Activated CD4-positive, alpha-beta T cell treated with anti-CD3 and anti-CD28 coated beads for 4 hours (primary cell): ENCODE measurements at places on chromosomes 1 and 21.

- no peak for DNase-seq
These were observed 2.7 kb downstream of the SERPINC1 start for GRCh38 chr1:173914366-173914871.

GRCh38 chr21:15423676-15424445 lies 305.9 kb upstream of the USP25 start:
- no peak for DNase-seq

GRCh38 chr1:242828199-242828598 lies 303.7 kb upstream of the PLD5 start:
- DNase-seq: no peak

DNA sequence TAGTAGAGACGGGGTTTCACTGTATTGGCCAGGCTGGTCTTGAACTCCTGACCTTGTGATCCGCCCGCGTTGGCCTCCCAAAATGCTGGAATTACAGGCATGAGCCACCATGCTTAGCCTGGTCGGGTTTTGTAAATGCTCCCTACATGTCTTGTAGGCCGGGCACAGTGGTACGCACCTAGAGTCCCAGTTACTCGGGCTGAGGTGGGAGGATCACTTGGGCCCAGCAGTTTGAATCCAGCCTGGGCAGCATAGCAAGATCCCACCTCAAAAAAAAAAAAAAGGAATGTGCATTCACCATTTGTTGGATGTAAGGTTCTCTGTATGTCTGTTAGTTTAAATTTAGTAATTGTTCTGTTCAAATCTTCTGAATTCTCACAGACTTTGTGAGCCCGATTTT lies 95.8 kb downstream of the ST3GAL3 start:
- DNase-seq: no peak

GRCh38 chr1:230517786-230518185 lies 91.7 kb upstream of the PGBD5 start:
- no peak for DNase-seq

DNA sequence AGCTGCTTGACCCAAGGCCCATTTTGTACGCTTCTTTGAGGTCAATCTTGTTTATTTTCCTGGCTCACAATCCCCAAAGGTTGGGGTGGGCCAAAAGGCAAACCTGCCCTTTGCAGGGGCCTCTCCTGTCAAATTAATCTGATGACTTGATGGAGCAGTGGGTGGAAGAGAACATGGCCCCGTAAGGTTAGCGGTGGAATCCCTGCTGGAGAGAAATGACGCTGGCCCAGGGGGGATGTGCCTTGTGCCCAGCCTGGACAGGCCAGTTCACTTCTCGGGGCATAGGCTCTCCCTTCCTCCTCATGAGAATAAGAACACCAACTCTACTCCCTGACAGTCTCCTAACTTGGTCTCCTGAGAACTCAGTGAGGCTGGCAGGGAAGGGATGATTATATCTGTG lies 40.5 kb downstream of the C1orf198 start:
- no peak for DNase-seq
